ENCODE measurements at places on chromosomes 12 and 14.

DNA sequence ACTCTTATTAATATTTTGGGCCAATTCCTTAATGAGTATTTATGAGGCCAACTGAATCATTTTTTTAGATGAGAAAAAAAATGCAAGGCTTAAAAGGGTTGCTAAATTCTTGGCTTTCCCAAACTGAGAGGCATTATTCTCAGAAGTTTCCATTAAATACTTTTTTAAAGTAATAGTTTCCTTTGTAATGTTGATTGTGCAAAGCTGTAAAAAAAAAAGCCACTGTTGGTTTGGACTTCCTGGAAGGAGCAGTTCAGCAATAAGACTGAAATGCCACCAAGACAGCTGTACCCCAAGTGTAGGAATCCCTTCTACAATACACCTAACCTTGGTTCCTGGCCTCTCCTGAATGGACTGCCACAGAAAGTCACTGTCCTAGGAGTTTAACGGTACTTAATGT lies 231.3 kb downstream of the MON2 start:
- DNase-seq, result no peak

GRCh38 chr12:25839470-25839869 lies 119.0 kb upstream of the RASSF8 start:
- no peak for DNase-seq

- peak; percentile 20 for DNase-seq
Observed at GRCh38 chr14:33782923-33783322, 168.0 kb downstream of the EGLN3 start.

- DNase-seq, result no peak
Observed at GRCh38 chr14:54944737-54945391, 42.2 kb upstream of the GCH1 start.

DNA sequence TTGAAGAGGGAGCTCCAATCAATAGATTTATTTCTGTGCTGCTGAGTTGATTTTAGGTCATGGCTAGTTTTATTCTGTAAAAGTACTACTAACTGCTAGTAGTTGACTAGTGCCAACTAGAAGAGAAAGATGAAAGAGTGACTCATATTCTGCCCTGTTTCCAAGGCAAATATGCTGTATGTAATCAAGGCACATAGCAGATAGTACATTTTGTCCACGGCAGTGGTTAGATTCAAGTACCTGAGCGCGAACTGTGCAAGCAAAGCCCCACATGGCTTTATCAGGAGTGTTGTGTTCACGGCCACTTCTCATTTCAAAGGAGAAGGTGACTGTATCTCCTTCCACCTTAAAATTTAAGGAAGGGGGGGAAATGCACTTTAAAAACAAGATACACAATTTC lies 126.8 kb downstream of the TRAFD1 start:
- DNase-seq, result no peak

DNA sequence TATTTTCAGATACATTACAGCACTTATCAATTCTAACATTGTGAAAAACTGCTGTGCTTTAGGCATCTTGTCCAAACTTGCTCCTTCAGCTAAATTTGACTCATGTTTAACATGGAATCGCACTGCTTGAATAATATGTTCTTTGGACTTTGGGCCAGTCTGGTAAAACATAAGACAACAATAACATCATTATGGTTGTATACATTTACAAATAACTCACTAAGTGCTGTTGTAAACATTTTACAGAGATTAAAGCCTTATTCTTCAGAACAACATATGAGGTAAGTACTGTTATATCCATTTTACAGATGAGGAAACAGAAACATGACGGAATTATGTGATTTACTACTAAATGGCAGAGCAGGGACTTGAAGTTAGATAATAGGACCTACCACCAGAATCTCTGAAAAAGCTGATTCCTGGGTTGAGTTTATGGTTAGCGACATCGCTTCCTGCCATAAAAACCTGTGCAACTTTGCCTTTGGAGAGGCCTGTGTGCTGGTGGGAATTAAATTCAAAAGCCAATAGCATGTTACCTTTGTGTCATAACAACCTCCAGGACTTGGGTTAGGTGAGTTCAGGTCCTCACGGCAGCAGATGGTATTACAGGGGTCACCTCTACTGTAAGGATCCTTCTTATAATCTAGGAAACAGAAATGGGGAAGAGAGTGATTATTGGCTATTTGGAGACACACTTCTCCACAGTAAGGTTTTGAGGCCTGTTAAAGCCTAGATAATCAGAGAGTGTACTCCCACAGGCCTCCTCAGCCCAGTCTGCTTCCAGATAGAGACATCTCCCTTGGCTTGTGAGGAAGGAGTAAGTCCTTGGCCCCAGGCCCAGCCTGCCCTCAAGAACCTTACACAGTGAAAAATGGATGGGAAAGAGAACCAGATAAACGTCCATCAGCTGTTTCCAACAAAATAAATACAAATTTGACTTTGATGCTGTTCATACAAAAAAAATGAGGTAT lies 61.8 kb downstream of the PLBD1 start:
- no peak for DNase-seq

- no peak for DNase-seq
Observed at GRCh38 chr14:90778571-90779255, 37.5 kb downstream of the TTC7B start.

- DNase-seq, result no peak
Observed at GRCh38 chr14:58944343-58944967, 244.0 kb upstream of the DAAM1 start.

- no peak for DNase-seq
Observed at GRCh38 chr12:57134949-57135348, 6.7 kb downstream of the LRP1 start.

GRCh38 chr12:55899082-55899481 lies 28.6 kb downstream of the PYM1 start:
- no peak for DNase-seq

GRCh38 chr12:107564946-107565345 lies 120.7 kb upstream of the PWP1 start:
- DNase-seq, result no peak

DNA sequence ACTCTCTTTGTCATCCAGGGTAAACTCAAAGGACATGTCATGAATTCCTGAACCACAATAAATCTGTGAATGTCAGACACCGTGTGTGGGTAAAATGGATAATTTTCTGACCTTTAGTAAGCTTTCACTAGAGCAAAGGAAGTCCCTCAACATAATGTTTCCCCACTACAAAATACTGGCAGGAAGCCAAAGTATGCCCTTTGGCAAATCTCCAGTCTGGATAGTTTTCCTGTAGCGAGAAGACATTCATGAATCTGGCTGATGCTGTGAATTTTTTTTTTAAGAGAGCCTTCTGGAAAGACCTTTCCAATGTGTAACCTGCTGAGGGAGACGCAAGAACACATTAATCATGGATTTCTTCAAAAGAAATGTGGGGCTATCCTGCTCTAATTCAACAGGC lies 389.6 kb upstream of the DDHD1 start:
- DNase-seq, result no peak

DNA sequence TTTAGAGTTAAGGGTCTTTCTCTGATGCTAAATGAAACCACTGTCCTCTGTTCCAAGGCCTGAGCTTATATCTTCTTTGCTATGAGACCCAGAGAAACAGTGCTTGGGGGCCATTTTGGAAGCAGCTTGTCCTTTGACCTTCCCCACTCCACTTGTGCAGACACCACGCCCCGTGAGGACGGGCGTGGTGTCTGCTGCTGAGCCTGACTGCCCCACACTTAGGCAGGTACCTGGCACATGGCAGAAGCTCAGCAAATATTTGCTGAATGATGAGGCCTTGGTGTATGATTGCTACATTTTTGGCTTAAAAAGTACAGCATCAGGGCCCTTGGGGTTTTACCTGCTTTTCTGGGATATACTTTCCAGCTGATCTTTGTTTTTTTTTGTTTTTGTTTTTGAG lies 69.9 kb downstream of the RASSF3 start:
- DNase-seq, result no peak

DNA sequence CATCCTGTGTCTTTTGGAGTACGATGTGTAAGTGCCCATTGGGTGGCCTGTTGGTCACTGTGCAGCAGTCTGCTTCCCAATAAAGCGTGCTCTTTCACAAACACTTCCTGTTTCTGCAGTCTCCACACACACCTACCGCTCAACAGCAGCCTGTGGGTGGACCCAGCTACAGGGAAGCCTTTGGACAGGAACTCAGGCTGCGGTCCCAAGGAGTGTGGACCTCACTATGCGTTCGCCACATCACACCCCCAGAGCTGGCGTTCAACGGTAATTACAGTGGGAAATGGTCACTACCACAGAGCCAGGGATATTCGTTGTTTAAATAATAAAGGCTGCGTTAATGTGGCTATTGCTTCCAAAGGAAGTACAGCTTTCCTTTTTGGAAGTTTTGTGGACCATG lies 16.2 kb downstream of the PSMC1 start:
- no peak for DNase-seq

- DNase-seq, result no peak
Observed at GRCh38 chr12:40980427-40980961, 207.6 kb upstream of the PDZRN4 start.

GRCh38 chr12:99212275-99212674 lies 435.3 kb upstream of the GARIN6 start:
- DNase-seq, result no peak

DNA sequence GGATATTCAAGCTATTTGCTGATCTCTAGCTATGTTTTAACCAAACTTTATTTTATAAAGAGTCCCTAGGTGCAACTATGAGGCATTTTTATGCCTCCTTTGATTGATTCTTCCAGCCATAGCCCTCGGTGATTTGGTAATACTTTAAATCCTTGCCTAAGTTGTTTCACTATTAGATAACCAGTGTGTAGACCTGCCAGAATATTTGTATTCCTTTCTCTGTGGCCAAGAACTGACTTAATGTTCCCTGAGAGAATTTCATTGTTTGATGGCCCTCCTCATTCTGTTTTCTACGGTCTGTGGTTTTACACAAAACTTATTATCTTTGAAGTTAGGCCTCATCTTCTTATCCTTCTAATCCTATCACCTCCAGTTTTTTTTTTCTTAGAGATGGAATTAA lies 109.7 kb upstream of the MDGA2 start:
- no peak for DNase-seq
